Ascending aorta (tissue), 2 donors: ENCODE measurements at places on chromosomes 1 and 21.

DNA sequence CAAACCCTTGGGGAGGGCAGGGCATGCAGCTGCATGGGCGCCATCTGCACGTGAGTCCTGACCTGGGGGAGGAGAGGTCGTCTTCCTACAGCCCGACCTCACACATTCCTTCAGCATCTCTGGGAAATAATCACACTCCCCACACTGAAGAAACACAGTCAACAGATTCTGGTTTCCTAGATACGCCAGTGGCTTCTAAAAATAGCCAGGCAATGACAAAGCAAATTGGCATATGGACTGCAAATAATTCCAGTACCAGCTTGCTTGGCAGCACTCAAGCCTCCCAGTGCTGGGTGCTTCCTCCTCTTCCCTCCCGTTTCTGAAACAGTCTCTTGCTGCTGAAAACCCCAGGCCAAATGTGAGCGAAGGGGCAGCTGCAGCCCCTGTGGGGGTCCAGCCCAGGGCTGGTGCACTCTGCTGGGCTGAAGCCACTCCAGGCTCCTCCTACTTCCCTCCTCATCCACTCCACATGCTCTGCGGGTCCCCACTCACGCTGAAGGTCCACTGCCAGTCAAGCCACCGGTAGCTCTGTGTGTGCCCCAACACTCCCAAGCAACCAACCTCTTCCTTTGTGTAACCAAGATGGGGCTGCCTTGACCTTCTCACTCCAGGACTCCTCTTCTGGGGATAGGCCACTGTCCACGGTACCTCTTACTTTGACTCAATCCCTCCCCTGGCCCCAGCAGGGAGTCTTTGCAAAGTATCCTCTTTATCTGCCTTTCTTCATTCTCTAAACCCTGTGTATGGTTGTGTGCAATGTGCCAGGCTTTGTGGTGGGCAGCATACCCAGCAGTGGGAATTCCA lies 69.0 kb downstream of the KCND3 start:
- DNase-seq, result no peak

DNA sequence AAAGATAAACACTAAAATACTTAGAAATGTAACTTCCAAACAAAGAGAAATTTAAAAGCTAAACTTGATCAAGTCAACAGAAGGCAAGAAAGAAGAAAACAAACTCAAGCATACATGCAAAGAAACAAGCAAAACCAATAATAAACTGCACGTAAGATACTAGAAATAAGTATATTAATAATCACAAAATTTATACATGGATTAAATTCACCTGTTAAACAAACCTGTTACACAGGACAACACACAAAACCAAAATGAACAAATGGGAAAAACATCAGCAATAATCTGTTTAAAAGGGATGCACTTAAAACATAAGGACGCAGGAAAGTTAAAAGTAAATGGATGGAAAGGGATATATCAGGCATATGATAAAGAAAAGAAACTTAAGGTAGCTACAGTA lies 165.8 kb downstream of the CDC42BPA start:
- DNase-seq, result no peak

DNA sequence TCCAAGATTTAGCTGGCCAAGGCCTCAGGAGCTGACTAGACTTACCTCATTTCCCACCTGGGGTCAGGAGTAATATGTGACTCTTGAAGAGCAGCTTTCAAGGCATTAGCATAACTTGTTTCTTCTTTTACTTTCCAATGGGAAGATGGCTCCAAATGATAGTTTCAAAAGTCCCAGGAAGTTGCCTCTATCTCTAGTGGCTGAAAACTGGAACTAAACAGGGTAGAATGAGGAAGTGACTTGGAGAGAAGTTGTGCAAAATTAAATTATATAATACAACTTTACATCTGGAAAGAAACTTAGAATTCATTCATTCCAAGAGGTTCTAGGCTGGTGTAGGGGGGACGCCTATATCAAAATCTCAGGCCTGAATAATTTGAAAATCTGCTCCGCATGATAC lies 250.1 kb upstream of the FMN2 start:
- no peak for DNase-seq

- DNase-seq, result no peak
These were observed 126.9 kb downstream of the COQ8A start for GRCh38 chr1:227066999-227067398.

DNA sequence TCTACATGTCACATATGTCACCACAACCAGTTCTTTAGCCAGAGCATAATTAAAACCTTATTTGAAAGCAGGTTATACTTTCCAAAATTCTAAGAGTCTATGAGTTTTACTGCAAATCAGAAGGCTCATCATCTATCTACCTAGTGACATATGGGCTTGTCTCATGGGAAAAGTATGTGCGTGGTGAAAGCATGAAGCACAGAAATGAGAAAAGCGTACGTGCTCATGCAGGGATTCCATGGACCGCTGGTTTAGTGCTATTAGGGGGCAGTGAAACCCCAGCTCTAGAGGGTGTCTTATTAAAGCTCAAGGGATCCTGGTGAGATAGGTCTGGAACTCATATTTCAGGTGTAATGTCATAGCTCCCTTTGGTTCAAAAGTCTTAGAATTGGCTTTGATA lies 50.2 kb downstream of the FAM163A start:
- no peak for DNase-seq
